IMR-90 (cell line): ENCODE measurements at places on chromosomes 7 and 10. TPM values are rescaled to one million over a fixed set of nuclear protein-coding genes. Genes with fewer than 3 reads are reported as not detected.

GRCh38 chr10:96407560-96408069, 48.8 kb upstream of the OPALIN start:
- peaks cover 20% of the 10 kb centered on the region for H3K27me3 ChIP-seq
- H3K36me3 ChIP-seq = no peaks in the 10 kb centered on the region
- H3K27ac ChIP-seq = no peak overlapping the region
- H3K4me1 ChIP-seq = no peaks in the 10 kb centered on the region
- DNase-seq = no peak

DNA sequence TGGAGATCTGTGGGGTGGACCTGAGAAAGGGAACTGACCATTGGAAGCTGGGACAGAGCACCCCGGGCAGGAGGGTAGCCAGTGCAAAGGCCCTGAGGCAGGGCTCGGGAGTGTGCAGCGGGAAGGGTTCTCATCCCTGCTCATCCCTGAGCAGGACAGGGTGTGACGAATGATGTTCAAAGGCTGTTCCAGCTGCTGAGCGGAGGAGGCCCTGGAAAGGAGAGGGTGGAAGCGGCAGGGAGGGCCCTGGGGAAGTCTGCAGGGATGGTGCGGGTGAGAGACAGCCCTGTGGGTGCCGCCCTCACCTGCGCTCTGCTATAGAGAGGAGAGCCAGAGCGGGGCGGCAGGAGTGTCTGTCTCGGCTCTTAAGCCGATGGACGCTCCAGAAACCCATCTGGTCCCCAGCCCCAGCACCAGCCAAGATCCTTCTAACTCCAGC, 43.7 kb downstream of the PRKAG2 start:
- H3K27ac ChIP-seq = no peak overlapping the region
- no peak overlapping the region for H3K4me3 ChIP-seq
- H3K27me3 ChIP-seq = peaks cover 37% of the 10 kb centered on the region
- H3K36me3 ChIP-seq = no peaks in the 10 kb centered on the region
- DNase-seq = no peak
- H3K4me1 ChIP-seq = no peaks in the 10 kb centered on the region

DNA sequence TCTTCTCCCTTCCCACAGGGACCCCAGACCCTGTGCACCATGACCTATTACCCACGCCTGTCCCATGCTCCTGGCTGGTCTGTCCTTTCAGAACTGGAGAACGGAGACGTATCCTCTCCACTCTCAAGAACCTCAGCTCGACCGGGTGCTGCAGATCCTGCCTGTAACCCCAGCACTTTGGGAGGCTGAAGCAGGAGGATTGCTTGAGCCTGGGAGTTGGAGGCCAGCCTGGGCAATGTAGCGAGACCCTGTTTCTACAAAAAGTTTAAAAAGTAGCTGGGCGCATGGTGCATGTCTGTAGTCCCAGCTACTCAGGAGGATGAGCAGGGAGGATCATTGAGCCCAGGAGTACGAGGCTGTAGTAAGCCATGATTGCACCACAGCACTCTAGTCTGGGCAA, 37.2 kb upstream of the MYL10 start:
- H3K4me1 ChIP-seq = no peaks in the 10 kb centered on the region
- DNase-seq = no peak
- H3K27ac ChIP-seq = no peak overlapping the region
- H3K4me3 ChIP-seq = no peak overlapping the region
- H3K36me3 ChIP-seq = no peaks in the 10 kb centered on the region

DNA sequence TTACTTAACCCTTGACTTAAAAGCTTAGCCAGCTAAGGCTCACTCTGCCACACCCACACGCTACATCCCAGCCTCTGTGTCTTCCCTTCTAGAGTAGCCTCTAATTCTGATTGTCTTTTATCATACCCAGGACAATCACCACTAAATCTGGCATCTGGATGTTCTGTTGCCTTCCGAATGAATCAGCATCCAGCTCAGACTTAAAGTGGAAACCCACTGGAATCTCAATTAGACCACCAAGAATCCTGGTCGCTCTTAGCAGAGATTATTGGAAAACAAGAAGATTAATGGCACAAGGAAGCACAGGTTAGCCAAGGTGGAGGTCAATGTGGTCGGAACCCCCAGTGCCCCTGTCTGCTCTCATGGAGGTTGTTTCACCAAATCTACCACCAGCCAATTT, 404.2 kb upstream of the FOXK1 start:
- no peak for DNase-seq
- H3K36me3 ChIP-seq = no peaks in the 10 kb centered on the region
- H3K27ac ChIP-seq = no peak overlapping the region
- H3K4me3 ChIP-seq = no peak overlapping the region

Gene CFAP46
- total RNA-seq = 1.3 and 1.7 TPM in 2 replicates
